ENCODE measurements at places on chromosomes 11 and 22.

- no peak for DNase-seq
These were observed 89.3 kb downstream of the CCDC81 start for GRCh38 chr11:86463955-86464354.

- no peak for DNase-seq
These were observed 1.4 kb upstream of the STIM1 start for GRCh38 chr11:3853899-3854659.

DNA sequence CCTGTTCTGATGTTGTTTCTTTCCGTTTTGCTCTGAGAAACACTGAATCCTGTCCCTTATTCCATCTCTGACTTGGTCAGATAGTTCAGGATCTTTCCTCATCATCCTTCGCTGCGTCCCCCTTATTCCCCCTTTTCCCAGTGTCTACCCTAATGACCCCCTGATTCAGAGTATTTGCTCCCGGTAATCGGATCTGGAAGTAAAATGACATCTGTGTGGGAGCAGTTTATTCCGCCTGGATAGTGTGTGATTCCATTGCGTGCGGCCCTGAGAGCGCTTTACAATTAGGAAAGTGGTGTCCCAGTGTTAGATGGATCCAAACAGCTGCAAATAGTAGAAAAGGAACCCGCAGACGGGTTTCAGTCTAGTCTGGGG lies 606 bp downstream of the DRG1 start:
- peak; percentile 24 for DNase-seq

GRCh38 chr22:39360674-39361413 lies 11.1 kb downstream of the SYNGR1 start:
- DNase-seq: no peak

GRCh38 chr11:69912911-69913451 lies 93.8 kb upstream of the FGF3 start:
- DNase-seq: no peak

DNA sequence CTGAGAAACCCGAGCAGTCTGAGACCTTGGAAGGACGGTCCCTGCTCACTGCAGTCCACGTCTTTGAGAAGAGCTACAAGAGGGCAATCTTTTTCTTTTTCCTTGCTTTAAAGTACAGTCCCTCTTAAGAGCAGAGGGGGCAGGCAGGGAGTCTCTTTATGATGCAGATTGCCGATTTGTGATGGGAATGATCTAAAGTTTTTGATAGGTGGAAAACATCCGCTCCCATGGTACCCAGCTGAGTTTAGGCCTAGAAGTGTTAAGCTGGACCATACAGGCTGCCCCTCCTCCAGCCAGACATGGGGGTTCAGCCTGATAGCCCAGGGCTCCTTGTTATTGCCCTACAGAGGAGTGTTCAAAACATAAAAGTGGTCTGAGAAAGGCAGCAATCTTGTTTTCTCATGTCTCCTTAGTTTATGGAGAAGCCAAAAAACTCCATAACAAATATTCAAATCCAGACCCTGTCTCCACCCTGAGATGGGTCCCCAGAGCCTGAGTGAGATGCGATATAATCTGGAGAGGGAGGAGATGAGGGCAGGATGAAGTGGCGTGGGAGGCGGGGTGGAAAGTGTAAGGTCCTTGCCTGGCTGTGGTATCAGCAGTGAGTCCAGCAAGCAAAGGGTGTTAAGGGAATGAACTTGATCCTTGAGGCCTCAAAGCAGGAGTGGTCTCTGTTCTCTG lies 135.1 kb downstream of the FDX1 start:
- DNase-seq: no peak

Data from hindlimb muscle (tissue), 1 donor.